NCI-H510A (cell line): ENCODE measurements at places on chromosomes 6 and 20.

GRCh38 chr6:38134704-38135088 is 315.2 kb downstream of the ZFAND3 start:
- no peak for DNase-seq

DNA sequence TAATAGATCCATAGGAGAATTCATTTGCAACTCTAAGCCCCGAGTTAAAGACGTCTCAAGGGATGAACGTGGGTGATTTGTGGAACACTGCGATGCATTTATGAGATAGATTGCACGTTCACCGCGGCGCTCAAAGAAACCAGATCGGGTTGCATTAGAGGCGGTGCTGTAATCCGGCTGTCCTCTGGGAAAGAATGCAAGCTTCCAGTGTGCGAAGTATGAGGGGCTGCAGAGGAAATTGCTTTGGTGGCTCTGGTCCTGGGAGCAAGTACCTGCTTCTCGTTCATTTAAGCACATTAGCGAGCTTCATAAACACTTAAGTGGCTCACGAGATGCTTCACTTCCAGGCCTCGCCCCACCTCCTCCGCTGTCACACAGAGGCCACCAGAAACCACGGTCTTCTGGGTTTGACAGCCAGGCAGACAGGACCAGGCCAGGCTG is 182.3 kb downstream of the CDH4 start:
- DNase-seq, result no peak

- no peak for DNase-seq
These were observed 141.6 kb upstream of the SHLD1 start for GRCh38 chr20:5608442-5609161.

DNA sequence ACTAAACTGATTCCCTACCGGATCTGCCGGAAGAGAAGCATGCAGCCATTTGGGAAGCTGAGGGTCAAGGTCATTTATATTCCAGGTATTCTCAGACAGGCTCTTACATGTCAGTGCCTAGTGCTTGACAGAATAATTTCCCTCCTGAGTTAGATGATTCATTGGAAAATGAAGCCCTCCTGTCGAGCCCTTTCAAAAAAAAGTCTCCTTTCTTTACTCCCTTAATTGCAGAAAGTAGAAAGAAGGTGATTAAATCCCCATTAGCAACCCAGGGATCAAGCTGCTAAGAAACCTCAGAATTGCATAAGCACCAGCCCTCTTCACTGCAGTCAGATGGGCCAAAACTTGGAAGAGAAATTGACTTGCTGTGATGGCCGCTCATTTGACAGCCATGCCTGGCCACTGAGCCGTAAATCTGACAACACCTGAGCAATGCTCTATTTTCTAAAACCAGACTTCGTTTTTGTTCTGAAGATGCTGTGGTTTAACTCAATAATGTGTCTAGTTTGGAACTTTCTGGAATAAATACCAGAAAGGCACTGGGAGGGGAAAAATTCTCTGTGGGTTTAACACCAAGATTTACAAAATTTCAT is 61.0 kb upstream of the ARMH2 start:
- DNase-seq, result no peak

DNA sequence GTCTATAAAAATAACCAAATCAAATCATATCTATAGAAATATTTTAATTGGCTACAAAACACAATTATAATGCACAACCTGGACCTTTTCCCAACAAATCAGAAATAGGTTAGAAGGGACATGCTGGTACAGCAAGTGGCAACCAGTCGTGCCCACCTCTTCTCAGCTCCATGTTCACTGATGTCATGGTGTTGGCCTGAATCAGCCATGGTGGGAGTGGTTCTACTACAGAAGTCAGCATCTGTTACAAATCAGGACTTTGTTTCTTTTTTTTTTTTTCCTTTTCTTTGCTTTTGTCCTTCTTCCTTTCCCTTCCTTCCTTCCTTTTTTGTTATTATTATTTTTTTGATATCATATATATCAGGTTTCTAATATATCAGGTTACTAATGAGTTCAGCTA is 91.2 kb downstream of the RALGAPA2 start:
- no peak for DNase-seq

DNA sequence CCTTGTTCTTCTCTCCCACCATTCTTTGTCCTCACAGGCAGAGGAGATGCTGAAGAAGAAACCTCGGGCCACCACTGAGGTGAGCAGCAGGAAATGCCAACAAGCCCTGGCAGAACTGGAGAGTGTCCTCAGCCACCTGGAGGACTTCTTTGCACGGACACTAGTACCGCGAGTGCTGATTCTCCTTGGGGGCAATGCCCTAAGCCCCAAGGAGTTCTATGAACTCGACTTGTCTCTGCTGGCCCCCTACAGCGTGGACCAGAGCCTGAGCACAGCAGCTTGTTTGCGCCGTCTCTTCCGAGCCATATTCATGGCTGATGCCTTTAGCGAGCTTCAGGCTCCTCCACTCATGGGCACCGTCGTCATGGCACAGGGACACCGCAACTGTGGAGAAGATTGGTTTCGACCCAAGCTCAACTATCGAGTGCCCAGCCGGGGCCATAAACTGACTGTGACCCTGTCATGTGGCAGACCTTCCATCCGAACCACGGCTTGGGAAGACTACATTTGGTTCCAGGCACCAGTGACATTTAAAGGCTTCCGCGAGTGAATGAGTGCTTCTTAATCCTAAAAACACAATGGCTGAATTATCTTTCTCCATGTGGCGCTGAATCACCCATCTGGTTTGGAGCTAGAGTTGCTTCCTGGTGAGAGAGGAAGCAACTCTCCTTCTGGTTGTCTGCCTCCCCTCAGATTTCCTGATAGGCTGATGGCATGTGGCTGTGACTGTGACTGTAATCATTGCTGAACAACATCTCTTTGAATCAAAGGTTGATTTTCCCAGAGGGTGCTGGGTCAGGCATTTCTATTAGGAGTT is 4.6 kb downstream of the MAD2L1BP start:
- no peak for DNase-seq

- no peak for DNase-seq
These were observed 294.0 kb downstream of the CLIC5 start for GRCh38 chr6:45721665-45722064.

GRCh38 chr20:50891138-50891537 is 40.1 kb downstream of the ADNP start:
- no peak for DNase-seq

DNA sequence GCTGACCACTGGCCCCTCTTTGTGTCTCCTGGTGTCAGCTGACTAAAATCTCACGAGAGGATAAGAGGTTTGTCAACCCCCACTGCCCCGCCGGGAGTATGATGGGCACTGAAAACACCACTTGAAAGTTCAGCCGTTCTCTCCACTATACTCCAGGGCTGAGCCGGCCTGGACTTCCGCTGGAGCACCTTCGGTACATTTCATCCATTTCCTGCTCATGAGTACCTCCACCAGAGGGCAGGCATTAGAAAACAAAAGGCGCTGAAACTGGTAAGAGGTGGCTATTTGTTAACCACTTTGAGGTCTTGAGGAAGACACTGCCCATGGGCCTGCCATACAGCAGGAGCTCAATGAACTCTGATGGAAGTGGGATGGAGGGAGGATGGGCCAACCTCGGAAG is 17.9 kb upstream of the ANKRD60 start:
- DNase-seq, result no peak
